NCI-H1694 treated with DMSO at 0.1 percent for 48 hours (cell line): ENCODE measurements at places on chromosomes 3 and 15.

- DNase-seq, result no peak
Observed at GRCh38 chr3:159532577-159532976, 456.1 kb upstream of the IL12A start.

DNA sequence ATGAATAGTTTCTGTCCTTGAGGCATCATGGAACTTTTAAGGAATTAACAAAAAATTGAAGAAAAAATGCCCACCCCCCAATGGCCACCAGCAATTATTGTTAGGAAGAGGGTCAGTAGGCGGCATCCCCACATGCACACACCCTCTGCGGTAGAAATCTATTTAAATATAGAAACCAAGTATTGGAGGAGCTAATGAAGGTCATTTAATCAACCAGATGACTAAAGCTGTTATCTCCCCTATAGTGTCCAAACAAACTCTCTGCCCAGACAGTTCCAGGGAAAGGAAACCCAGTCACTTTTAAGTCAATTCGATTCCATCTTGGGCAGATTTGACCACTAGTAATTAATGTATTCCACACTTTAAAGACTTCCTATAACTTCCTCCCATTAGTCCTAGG, 47.1 kb downstream of the DGKG start:
- no peak for DNase-seq

GRCh38 chr15:40968290-40969085, 15.2 kb downstream of the CHAC1 start:
- no peak for DNase-seq

GRCh38 chr3:87901141-87901540, 157.7 kb downstream of the CGGBP1 start:
- DNase-seq, result no peak

DNA sequence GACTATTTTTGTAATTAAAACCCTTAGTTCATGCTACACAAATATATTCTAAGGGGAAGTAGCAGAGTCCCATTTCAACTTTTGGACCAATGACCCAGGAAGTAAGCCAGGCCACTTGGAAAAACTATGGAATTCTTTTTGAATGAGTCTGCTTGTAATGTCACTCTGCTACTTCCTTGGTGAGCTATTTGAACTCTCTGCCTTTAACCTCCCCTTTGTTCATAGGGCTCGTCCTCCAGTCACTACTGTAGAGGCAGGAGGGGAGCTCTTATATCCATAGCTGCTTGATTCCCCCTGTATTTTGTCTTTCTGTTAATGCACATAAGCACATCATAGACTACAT, 119.6 kb downstream of the UACA start:
- no peak for DNase-seq

GRCh38 chr15:69021895-69022294, 7.4 kb downstream of the NOX5 start:
- no peak for DNase-seq

- no peak for DNase-seq
Observed at GRCh38 chr3:185658504-185658912, 72.4 kb downstream of the SENP2 start.

DNA sequence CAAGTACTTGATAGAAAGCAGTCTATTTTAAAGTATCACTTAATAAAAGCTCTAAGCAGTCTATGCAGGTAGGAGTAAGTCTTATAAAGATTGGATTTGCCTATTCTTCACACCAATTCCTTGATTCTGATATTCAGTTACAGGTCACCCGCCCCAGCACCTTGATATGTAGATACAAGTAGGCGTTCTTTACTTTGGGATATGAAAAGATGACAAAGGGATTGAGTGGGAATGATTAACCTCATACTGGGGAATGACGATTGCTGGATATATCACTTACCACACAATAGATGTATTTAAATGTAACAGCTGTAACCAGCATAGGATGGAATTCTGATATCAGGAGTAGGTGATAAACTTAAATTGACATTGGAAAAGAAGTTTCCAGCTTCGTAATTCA, 47.1 kb downstream of the HHLA2 start:
- no peak for DNase-seq

GRCh38 chr15:68782589-68783161, 38.0 kb downstream of the ANP32A start:
- no peak for DNase-seq
